ENCODE measurements at places on chromosomes 2 and 18.
A peak's percentile ranks its signal among the peaks of the same experiment; 100 is the strongest.

DNA sequence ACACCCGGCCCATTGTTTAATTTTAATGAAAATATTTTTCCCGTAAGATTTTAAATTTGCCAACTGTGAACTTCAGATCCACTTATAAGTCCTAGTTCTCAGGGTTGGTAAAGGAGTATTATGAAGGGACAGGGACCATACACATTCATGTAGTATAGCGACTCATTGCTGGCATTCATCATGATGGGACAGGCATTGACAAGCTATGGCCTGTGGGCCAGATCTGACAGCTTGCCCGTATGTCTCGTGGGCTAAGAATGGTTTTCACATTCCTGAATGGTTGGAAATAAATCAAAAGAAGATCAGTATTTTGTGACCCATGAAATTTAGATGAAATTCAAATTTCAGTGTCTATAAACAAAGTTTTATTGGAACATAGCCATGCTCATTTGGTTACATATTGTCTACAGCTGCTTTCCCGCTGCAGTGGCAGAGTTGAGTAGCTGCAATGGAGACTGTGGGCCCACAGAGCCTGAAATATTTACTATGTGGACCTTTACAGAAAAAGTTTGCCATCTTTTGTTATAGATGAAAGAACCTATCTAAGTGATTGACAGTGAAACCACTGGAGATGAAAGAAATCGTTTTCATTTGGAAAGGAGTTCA is 4.1 kb downstream of the RAPGEF4 start:
- no peak for DNase-seq

- no peak for DNase-seq
These were observed 34.7 kb downstream of the ANTXR1 start for GRCh38 chr2:69047625-69048145.

DNA sequence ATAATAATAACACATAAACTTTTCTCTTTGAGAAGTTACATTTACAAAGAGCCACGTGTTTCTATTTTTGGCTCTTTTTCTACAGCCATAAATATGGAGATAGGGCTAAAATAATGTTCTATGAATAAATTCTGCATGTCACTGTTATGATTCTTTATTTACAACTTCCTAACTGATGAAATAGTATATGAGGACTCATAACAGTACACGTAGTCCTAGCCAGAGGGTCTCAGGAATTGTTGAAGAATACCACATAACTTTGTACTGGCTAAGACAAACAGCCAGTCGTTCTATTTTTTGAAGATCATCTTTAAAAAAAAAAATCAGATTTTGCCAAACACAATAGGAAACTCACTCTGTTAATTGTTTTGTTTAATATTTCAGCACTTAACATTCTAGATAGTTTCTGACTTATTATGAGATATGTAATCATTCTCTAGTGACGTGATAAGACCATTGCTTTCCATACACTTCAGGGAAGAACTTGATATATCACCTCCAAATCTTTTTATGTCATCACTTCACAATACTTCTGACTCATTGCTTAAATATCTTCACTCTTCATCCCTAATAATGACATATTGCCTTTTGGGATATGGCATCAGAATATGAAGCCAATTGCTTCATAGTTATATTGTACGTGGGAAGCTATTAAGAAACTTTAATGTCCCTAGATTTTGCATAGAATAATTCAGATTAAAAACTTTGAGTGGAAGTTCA is 256.1 kb downstream of the XIRP2 start:
- no peak for DNase-seq

- no peak for DNase-seq
These were observed 82.5 kb upstream of the RBMS1 start for GRCh38 chr2:160576054-160576499.

GRCh38 chr2:105404736-105405135 is 5.9 kb upstream of the FHL2 start:
- no peak for DNase-seq

- DNase-seq: no peak
These were observed 184.5 kb downstream of the TCF4 start for GRCh38 chr18:55403421-55403949.

GRCh38 chr2:134715932-134716643 is 2.7 kb downstream of the TMEM163 start:
- no peak for DNase-seq

DNA sequence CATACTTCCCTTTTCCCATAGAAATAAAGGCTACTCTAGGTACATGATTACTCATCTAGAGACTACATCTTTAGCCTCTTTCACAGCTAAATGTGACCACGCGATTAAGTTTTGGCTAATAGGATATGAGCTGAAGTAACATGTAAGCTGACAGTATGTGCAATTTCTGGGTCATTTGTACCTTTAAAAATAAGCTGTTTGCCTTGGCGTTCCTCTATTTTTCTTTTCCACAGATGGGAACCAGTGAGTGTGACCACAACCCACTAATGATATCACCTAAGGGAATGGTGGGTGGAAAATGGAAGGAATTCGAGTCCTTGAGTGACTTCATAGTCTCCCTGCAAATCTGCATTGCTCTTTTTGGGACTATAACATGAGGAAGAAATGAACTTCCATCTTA is 11.7 kb upstream of the NABP1 start:
- DNase-seq: peak; percentile 38

- no peak for DNase-seq
These were observed 155.9 kb downstream of the FSHR start for GRCh38 chr2:48998449-48998848.

DNA sequence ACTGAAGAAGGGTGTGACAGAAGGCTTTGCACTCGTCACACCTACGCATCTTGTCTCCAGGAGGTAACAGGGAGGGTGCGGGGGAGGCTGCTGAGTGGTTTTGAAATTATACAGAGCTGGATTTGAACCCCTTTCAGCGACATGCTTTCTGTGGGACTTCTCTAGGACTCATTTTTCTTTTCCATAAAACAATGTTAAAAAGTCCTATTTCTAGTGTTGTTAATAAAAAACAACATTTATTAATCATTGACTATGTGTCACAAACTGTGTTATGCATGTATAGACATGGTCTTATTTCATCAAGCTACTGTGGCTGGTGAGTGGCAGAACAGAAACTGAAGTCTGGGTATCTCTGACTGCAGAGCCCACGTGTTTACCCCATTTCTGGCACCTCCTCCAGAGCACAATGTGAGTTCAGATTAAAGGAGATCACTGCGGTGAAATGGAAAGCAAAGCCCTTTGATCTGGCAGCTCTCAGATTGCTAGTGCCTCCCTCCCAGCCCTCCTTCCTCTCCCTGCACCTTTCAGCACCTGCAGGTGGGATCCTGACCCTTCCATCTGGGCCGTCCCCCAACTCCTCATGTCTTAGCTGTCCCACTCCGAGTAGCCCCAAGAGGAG is 315.5 kb upstream of the MYT1L start:
- no peak for DNase-seq

GRCh38 chr2:9018534-9018933 is 15.1 kb upstream of the MBOAT2 start:
- DNase-seq: no peak

GRCh38 chr2:163191372-163191771 is 352.8 kb upstream of the KCNH7 start:
- no peak for DNase-seq

DNA sequence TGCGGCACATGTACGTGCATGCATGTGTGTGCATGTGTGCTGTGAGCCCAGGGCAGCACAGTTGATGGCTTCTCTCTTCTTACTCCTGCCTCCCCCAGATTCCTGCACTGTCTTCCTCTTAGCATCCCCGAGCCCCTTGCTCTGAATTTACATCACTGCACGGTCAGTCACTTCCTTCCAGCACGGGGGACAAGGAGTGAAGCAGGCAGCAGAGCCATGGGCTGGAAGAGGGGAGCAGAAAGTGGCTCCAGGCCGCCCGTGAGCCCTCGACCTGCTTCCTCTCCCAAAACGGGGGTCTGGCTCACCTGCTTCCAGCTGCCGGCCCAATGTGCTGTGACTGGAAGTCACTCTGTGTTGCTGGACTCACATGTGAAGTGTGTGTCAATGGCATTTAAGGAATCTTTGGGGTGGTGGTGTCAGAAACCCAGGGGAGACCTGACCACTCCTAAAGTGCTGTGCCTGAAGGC is 106.1 kb downstream of the FAM210A start:
- DNase-seq: no peak

GRCh38 chr2:62071760-62072680 is 123.9 kb upstream of the B3GNT2 start:
- no peak for DNase-seq

DNA sequence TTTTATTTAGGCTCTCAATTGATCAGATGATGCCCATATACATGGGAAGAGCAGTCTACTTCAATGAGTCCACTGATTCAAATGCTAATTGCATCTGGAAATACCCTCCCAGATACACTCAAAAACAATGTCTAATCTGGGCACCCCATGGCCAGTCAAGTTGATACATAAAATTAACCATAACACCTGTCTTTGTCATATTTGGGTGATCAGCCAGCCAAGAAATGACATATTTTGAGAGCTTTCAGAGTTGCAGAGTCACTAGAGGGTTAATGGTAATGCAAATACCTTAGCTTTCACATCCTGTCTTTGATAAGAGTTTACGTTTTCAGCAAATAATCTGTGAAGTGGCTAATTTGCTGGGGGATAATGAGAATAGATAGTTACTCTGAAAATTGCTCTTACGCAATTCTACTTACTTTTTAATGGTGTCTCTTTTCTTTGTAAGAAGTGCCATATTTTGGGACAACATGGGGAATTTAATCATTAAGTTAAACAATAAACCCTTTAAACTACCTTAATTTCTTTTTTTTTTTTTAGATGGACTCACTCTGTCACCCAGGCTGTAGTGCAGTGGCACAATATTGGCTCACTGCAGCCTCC is 49.1 kb downstream of the CCDC195 start:
- no peak for DNase-seq

DNA sequence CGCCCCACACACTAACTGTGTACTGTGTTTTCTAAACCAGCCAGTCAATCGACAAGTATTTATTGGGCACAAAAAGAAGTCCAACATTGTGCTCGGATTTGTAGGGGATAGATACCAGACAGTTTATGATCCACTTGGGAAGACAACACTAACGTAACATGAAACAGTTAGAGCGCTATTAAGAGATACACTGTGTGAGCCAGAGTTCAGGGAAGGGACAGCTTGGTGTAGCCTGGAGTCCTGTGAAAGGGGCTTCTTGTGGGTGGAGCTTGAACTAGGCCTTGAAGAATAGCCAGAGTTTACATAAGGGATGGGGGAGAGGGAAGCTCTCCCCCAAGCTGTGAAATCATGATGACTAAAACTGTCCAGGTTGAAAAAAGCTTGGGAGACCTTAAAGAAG is 176.4 kb upstream of the TCF4 start:
- no peak for DNase-seq

- no peak for DNase-seq
These were observed 218.3 kb upstream of the FBXO11 start for GRCh38 chr2:48124592-48124991.

- no peak for DNase-seq
These were observed 5.3 kb upstream of the IL18R1 start for GRCh38 chr2:102350137-102350793.

Data from non-pigmented ciliary epithelial cell (primary cell).